Jurkat, Clone E6-1 (cell line): ENCODE measurements at places on chromosomes 6 and 20.
A peak's percentile ranks its signal among the peaks of the same experiment; 100 is the strongest.

GRCh38 chr20:50211091-50211490, 20.5 kb downstream of the CEBPB start:
- peak; percentile 76 for DNase-seq

GRCh38 chr20:34083137-34083536, 28.9 kb downstream of the EIF2S2 start:
- no peak for DNase-seq

DNA sequence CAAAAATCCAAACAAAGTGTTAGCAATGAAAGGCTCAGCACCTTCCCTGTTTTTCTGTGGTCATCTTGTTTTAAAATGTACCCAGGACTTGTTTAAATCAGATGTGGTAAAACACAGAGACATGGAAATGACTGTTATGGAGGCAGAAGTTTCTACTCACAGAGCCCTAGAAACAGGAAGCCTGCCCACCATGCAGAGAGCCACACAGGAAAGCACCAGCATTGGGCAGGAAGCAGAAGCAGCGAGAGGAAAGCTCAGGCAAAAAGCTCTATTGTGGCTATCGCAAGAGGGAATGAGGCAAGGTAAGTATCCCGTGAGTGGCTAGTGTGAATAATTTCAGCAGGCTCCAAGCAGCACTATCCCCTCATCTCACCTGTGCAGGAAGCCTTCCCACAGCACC, 42.8 kb downstream of the GPR6 start:
- peak; percentile 67 for DNase-seq

- peak; percentile 28 for DNase-seq
Observed at GRCh38 chr6:135675862-135676261, 175.6 kb upstream of the PDE7B start.

DNA sequence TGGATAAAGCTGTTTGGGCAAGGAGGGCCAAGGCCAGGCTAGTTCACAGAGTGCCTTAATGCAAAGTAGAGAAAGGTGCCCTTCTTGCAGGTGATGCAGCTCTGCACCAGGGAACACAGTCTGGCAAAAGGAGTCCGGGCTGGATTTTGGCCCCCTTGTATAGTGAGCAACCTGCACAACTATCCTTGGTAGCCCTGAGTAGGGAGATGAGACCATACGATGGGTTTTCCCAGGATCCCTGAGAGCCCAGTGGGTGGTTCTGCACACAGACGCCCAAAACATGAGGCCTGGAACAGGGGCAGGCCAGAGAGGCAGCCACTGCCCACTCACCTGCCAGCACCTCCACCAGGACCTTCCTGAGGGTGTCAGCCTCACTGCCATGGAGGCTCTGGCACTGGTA, 2.0 kb downstream of the TREM2 start:
- no peak for DNase-seq

DNA sequence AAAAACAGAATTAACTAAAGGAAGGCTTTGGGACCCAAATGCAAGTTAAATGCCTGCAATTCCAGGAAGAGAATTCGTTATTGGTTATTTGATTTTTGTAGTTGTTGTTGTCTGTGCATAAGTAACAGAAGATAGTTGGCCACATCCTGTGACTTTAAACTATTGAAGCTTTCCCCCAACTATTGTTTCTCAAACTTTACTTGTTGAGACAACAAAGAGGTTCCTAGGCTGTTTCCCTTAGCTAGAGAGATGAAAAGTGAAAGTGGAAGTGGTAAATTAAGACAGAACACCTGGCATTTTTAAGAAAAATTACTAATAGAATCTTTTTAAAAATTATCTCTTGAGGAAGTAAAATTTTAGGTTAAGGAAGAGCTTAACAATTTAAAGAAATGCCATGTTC, 525.2 kb downstream of the PKHD1 start:
- peak; percentile 81 for DNase-seq

- DNase-seq, result peak; percentile 2
Observed at GRCh38 chr6:99282479-99283062, 66.9 kb downstream of the FAXC start.

- DNase-seq, result no peak
Observed at GRCh38 chr6:84554706-84555105, 209.7 kb downstream of the TBX18 start.

DNA sequence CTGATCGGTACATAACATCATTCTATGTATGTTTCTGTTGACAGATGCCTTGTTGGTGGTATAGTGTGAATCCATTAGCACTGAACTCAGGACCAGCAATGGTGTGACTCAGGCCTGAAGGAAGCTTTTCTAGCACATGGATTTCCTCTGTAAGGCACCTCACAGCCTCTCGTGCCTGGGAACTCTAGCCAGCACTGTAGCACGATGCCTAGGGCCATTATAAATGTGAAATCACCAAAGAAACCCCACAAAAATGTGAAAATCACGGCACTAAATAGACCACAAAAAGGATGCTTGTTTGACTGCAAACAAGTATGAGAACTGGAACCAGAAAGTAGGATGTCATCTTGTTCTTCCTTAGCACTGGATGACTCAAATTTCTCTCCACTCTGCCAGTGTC, 63.7 kb upstream of the NKX2-2 start:
- no peak for DNase-seq
